ENCODE measurements at places on chromosomes 2 and 18.
A peak's percentile ranks its signal among the peaks of the same experiment; 100 is the strongest.

DNA sequence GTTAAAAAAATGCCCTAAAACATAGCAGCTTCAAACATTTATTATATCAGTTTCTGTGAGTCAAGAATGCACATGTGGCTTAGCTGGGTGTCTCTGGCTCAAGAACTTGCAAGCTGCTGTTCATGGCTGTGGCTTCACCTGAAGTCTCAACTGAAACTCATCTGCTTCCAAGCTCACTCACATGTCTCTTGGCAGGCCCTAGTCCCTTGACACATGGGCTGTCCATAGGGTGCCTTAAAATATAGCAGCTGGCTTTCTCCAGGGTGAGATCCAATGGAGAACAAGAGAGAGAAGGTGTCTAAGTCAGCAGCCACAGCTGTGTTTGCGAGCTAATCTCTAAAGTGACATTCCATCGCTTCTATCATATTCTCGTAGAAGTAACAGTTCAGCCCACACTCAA lies 152.8 kb downstream of the DSEL start:
- no peak for DNase-seq

GRCh38 chr18:8756571-8756970 lies 51.2 kb downstream of the MTCL1 start:
- no peak for DNase-seq

GRCh38 chr2:63789338-63790020 lies 52.2 kb upstream of the UGP2 start:
- DNase-seq = no peak

GRCh38 chr2:53969285-53969967 lies 1.4 kb downstream of the PSME4 start:
- peak; percentile 22 for DNase-seq

GRCh38 chr18:3911413-3911812 lies 461.4 kb downstream of the TGIF1 start:
- DNase-seq = no peak

- DNase-seq = no peak
These were observed 218.3 kb downstream of the STK39 start for GRCh38 chr2:168029071-168029470.

- DNase-seq = no peak
These were observed 175.6 kb downstream of the MC4R start for GRCh38 chr18:60196836-60197606.

- no peak for DNase-seq
These were observed 10.9 kb downstream of the WDR7 start for GRCh38 chr18:56662063-56662408.

- no peak for DNase-seq
These were observed 581.4 kb upstream of the PIK3C3 start for GRCh38 chr18:41373612-41374011.

- DNase-seq = no peak
These were observed 61.0 kb downstream of the BIN1 start for GRCh38 chr2:127045792-127046501.

GRCh38 chr2:158202161-158202815 lies 100.6 kb downstream of the UPP2 start:
- no peak for DNase-seq

DNA sequence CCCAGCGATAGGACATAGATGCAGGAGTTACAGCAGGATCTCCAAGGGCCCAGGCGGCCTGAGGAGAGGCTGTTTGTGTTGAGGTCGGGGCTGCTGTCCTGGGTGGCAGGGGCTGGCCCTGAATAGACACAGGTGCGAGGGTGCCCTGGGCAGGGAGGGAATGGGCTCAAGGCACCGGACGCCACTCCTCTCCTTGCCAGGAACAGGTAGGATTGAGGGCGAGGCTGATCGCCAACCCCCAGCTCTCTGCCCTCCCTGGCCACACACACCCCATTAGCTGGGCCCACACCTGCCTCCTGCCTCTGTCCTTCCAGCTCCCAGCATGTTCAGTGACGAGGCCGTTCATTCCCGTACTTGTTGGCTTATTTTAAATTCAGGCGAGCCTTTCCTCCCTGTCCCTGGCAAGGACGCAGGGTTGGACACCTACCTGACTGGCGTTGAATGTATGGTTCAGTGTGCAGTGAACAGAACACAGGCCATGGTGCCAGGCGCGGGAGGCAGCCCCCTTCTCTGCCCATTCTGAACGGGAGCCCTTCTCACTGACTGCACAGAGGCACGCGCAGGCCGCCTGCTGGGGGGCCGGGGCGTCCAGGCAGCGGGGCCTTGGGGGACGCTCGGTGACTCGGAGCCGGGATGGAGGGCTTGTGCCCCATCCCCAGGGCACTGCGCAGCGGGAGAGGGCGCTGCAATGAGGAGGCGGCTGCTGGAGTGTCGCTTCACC lies 41.3 kb upstream of the SNED1 start:
- no peak for DNase-seq

GRCh38 chr2:17667898-17668297 lies 85.7 kb downstream of the SMC6 start:
- DNase-seq = no peak

DNA sequence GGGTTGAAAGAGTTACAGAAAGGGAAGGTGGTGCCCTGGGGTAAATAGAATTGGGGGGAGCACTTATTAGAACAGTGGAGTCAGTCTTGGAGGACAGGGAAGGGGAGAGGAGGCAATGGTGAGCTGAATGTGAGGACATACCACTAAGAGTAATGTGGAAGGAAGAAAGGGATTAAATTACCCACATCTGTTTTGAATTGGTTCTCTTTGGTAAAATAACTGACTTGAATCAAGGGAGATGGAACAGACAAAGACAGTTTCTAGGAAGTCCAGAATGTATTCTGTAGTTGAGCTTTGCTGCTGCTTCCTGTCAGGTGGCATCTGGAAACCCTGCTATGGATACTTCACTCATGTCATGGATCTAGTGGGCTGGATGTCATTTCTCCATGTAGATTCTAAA lies 6.7 kb downstream of the SETBP1 start:
- DNase-seq = no peak

DNA sequence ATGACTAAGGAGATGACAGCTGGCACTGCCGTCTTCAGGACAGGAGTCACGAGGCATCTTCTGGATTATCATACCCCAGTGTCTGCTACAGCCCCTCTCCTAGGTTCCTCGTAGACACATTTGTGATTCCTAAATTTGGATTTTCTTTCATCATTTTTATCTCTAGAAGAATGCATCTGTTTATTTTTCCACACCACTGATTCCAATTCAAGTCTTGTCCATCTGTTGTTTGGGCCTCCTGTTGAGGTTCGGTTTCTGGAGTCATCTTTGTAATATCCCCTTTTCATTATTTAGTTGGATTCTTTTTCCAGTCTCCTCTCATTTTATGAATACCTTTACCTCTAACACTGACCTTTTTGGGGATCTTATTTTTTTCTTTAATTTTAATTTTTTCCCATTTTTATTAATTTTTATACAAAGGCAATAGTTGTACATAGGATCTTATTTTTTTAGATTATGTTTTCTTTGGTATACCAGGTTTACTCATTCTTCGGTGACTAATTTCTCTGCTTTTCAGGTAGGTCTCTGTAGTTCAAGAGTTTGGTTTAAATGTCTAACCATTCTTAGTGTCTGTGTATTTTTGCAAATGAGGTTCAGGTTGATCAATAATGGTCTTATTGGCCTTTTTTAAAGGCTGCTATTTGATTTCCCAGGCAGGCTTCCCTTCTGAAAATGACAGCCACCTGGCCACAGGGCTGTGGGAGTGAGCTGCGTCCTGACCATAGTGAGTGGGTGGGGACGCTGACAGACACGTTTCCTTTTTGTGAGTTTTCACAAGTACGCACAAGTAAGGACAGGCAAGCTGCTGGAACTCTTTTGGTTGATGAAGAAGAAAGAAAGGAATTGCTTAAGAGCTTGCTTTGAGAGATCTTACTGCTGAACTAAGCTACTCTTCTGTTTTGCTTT lies 34.5 kb downstream of the FARP2 start:
- no peak for DNase-seq

- DNase-seq = peak; percentile 70
These were observed 2.2 kb upstream of the KCNH7 start for GRCh38 chr2:162840598-162841246.

- no peak for DNase-seq
These were observed 212.2 kb upstream of the THUMPD2 start for GRCh38 chr2:39991298-39991697.

DNA sequence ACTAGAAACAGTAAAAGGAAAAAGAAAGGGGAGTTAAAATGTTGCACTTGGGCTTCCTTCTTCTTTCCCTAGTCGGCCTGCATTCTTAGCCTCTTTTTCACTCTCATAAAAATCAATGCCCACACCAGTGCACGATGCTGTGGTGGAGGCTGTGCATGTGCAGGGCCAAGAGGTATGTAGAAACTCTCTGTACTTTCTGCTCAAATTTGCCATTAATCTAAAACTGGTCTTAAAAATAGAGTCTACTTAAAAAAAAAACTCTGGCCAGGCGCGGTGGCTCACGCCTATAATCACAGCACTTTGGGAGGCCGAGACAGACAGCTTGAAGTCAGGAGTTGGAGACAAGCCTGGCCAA lies 11.1 kb downstream of the TRAPPC8 start:
- DNase-seq = no peak

- no peak for DNase-seq
These were observed 21.7 kb downstream of the ARHGAP28 start for GRCh38 chr18:6751222-6751621.

- DNase-seq = no peak
These were observed 37.9 kb downstream of the MRPL35 start for GRCh38 chr2:86237172-86237571.

DNA sequence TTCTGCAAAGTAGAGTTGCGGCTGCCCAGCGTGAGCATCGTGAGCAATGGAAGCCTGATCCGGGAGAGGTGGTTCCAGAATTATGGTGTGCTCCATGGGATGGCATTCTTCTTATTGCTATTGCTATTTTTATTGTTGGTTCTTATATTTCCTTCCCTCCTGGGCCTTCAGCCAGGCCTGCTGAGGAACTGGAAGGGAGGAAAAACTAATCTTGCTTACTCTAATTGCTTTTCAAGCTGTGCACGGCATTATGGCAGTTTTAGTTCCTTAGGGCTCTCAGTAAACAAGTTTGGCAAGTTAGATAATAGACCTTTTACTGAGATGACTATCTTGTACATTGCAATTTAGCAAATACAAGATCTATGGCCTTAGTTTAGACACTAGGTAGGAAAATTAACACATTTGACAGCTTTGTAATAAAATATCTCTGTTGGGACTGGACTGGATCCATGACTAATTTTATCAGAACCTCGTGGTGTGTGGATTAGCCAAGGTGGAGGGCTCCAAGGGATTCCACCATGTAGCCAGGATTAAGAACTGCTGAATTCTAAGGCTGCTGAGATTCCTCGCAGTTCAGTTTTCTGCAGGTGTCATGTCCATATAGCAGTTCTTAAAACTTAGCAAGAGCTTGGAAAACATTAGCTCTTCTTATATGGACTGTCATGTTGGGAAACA lies 6.0 kb downstream of the RSAD2 start:
- DNase-seq = peak; percentile 14

DNA sequence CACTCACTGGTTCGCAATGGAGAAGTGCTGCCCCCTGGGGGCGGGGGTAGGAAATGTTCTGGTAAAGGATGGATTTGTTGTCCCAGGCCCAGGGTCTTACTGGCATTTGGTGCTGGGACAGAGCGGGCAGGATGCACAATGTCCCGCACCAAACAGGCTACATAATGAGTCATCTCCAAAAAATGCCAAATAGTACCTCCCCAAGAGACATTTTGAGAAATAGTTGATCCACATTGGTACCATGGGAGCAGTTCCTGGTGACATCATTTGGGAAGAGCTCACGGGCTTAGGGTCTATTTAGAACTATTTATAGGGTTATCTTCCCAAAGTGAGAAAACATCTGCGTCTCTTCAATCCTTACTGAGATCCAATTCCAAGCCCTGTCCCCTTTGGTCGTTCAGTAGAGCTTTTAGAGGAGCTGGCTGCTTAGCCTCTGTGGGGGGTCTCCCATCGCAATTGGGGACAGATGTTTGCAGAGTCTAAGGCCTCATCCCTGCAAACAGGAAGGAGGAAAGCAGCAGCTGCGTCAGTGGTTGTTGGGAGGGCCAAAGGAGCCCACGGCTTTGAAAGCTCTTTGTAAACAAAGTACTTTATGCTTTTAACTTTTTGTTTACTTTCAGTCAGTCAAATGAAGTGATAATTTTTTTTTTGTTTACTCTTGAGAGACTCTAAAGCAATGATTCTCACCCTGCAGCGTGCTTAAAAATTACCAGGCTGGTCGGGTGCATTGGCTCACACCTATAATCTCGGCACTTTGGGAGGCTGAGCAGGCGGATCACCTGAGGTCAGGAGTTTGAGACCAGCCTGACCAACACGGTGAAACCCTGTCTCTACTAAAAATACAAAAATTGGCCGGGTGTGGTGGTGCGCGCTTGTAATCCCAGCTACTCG lies 49.3 kb downstream of the GREB1 start:
- DNase-seq = peak; percentile 69

DNA sequence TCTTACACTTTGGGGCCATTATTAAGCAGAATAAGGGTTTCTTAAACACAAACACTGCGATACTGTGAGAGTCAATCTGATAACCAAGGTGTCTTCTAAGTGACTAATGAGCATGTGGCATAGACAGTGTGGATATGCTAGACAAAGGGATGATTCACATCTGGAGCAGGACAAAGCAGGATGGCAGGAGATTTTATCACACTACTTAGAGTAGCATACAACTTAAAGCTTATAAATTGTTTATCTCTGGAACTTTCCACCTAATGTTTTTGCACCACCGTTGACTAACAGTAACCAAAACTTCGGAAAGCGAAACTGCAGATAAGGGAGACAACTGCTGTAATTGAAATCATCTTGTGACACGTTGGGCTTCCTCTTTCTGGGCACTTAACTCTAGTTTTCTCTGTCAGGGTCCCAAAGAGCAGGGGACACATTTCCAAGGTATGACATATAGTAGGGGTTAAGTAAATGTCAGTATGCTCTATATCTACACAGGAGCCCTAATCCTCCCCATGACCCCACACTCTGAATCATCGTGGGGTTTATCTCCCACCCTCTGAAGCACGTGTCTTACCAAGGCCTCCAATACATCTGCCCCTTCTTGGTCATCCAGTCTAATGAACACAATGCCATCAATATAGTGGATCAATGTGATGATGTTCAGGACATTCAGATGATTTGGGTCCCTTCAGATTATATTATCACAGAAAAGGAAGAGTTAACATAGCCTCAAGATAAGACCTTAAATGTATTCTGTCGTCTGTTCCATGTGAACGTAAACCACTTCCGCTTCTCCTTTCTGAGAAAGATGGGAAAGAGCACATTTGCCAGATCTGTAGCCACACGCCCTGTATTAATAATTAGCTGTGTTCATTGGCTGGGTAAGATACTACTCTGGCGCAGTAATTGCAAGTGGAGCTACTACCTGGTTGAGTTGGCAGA lies 78.7 kb downstream of the FTCDNL1 start:
- DNase-seq = no peak

DNA sequence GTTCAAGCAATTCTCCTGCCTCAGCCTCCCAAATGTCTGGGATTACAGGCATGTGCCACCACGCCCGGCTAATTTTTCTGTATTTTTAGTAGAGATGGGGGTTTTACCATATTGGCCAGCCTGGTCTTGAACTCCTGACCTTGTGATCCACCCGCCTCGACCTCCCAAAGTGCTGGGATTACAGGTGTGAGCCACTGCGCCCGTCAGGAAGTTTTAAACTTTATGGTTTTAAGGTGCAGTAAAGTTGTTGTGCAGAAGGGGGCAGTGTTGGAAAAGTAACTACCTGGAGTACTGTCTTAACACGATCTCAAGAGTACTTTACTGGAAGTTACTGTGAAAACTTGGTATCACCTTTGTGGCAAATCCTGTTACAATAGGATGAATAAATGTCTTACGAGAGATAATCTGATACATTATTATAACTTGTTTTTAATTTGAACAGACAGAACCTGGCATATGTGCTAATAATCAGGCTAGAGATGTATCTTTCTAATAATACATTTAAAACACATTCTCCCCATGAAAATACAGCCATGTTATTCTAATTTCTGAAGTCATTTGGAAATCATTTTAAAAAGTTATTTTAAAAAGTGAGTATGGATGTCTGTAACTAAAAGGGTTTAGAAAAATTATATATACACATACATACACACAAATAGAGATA lies 10.8 kb downstream of the SPDYA start:
- peak; percentile 48 for DNase-seq

Measured in Ammon's horn (tissue), 1 donor.